Stimulated activated CD4-positive, alpha-beta T cell treated with anti-CD3 and anti-CD28 coated beads, Interleukin-1b, Interleukin-23, amount 100 ng/mL, for 1 hour (primary cell): ENCODE measurements at places on chromosomes 16 and 17.

DNA sequence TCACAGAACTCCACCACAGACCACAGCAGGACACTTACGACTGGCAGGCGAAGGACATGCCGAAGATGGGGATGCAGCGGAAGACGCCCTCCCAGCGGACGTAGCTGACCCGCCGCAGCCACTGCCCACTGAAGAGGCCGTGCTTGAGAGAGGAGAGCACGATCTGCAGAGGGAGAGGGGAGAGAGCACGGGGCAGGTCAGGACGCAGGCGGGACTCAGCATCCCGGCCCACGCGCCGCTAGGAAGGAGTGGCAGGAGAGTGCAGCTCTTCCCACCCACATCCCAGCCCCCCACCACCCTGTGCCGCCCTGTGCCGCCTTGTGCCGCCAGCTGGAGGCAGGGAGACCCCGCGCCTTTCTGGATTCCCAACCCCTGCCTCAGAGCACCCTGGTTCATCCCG lies 14.5 kb downstream of the SLC38A10 start:
- DNase-seq: no peak

DNA sequence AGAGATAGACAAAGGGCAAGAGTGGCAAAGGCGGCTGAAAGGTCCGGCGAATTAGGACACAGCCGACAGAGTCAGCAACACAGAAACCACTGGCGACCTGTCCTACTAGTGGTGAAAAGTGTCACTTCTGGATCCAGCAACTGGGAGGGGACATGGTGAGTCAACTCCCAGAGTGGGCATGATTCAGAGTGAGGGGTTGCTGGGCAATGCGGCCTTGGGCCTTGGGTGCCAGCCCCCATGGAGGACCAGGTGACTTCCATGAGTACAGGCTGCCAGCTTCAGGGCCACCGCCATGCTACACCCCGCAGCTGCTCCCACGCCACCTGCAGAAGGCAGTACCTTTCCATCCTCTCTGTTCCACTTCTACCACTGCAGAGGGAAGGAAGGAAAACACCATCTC lies 110.6 kb downstream of the ZFHX3 start:
- no peak for DNase-seq

- no peak for DNase-seq
Observed at GRCh38 chr17:82959242-82959930, 119.6 kb upstream of the ZNF750 start.

- DNase-seq: peak; percentile 72
Observed at GRCh38 chr17:7687072-7687907, at the start of gene TP53. Gene TP53 (minus strand): TSS chr17:7687490. CDS start chr17:7676594, 10,896 bp downstream.

GRCh38 chr17:64615028-64615677 lies 47.0 kb downstream of the SMURF2 start:
- no peak for DNase-seq

- no peak for DNase-seq
Observed at GRCh38 chr17:48241770-48242497, 134.4 kb downstream of the SNX11 start.
